ENCODE measurements at places on chromosomes 6 and 20.

GRCh38 chr6:142871910-142872331 is 73.1 kb downstream of the HIVEP2 start:
- DNase-seq: no peak

DNA sequence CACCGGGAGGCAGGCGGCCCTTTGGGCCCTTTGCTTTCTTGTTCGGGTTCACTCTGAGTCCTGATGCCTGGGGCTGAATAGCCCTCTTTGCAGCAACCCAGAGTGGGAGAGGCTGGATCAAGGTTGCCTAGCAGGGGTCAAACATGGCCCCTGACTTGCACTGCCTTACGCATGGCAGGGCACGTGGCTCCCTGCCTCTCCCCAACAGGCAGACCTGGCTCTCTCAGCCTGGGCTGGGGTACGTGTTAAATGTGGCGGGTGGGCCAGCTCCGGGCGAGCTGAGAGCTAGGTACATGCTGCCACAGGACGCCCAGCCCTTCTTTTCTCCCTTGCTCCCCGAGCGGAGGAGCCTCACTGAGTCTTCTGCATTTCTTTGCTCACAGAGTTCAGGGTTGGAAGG is 7.3 kb downstream of the C6orf132 start:
- no peak for DNase-seq

GRCh38 chr20:62242176-62242575 is 3.9 kb downstream of the OSBPL2 start:
- DNase-seq: no peak

GRCh38 chr6:22364306-22364705 is 67.5 kb upstream of the PRL start:
- no peak for DNase-seq

GRCh38 chr6:45419571-45420082 is 41.9 kb upstream of the SUPT3H start:
- DNase-seq: peak; percentile 64

DNA sequence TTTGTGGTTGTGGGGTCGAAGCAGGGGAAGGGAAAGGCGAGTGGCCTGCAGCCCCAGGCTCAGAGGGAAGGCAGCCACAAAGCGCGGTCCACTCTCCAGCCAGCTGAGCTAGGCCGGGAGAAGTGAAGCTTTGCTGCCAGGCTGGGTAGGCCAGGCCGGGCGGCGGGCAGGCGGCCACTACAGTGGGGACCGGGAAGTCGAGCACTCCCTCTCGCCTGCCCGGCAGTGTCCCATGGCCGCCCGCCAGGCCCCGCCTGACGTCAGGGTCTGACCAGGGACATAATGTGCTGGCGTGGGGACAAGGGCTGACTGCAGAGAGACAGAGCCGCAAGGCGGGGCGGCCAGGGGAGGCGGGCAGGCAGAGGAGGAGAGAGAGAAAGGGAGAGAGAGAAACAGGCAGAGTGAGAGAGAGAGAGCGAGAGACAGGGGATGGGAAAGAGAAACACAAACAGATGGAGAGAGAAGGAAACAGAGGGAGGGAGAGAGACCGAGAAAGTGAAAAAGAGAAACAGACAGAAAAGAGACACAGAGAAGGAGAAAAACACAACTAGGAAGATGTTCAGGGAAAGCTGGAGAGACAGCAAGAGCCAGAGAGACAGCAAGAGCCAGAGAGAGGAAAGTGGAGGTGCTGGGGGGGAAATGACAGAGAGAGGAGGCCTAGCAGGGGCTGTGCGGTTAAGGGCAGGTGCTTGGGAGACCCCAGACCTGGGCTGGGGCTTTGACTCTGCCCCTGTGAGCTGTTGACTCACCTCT is 94.5 kb upstream of the PTPN1 start:
- DNase-seq: no peak

All from mesothelial cell of epicardium (in vitro differentiated cells).